AG08395 (cell line): ENCODE measurements at places on chromosomes 1 and 21.

DNA sequence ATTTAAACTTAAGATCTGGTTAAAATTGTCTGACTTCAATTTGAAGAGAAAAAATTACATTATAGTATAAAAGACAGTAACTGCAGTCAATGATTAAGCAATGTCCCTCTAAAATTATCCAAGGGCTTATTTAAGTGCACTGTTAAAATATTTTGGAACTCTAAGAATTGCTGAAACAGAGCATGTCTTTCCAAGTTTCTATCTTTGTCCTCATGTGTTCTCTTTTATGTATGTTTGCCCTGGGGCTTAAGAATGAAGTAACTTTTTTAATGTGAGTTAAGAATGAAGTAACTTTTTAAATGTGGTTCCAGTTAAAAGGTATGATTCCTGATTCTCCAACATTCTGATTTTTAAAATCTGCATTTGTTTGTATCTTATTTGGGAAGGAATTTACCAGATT is 69.0 kb upstream of the MARK1 start:
- no peak for DNase-seq

DNA sequence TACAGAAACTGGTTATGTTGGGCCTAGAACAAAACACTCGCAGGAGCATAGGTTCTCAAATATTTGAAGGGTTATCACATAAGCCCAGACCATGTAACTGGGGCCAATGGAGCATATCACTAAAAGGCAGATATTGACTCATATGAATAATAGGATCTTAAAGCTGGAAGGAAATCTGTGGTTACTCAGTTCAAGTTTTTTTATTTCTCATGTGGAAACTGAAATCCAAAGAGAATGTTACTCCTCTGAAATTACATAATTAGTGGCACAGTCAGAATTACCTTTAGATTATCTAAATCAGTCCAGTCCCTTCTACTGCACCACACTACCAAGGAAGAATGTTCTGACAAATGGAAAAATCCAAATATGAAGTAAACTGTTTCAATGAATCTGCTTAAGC is 12.0 kb downstream of the SLAMF8 start:
- no peak for DNase-seq

DNA sequence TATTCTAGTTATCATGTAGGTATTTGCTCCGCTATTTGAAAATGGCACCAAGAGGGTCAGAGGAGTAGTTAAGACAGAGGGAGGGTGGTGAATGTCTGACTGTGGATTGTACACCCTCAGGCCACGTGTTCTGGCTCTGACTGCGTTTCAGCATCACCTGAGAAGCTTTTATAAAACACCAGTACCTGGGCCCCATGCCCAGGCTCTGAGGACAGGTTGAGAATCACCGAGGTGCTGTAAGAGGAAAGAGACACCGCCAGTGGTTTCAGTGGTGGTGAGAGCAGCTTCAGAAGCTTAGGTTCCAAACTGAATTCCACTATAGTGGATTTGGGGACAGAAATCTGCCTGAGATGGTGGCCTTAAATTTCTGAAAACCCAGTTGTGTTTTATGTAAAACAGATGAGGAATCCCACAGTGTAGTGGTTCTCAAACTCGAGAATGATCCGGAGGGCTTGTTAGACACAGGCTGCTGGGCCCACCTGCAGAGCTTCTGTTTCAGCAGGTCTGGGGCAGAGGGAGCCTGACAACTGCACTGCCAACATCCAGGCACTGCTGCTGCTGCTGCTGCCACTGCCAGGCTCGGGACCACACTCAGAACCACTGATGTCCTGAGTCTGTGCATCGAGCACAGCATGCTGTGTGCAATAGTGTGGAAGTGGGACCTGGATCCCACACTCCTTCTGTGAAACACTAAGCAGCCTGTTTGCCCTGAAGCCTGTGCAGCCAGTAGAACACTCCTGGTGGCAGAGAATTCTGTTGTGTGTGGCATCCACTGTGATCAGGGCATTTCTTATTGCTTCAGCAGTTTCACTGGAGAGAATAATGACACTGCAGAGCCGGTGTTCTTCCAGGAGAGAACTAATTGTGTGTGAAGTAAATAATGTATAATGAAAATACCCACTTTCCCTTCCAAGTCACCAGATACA is 98.7 kb downstream of the SUSD4 start:
- no peak for DNase-seq

DNA sequence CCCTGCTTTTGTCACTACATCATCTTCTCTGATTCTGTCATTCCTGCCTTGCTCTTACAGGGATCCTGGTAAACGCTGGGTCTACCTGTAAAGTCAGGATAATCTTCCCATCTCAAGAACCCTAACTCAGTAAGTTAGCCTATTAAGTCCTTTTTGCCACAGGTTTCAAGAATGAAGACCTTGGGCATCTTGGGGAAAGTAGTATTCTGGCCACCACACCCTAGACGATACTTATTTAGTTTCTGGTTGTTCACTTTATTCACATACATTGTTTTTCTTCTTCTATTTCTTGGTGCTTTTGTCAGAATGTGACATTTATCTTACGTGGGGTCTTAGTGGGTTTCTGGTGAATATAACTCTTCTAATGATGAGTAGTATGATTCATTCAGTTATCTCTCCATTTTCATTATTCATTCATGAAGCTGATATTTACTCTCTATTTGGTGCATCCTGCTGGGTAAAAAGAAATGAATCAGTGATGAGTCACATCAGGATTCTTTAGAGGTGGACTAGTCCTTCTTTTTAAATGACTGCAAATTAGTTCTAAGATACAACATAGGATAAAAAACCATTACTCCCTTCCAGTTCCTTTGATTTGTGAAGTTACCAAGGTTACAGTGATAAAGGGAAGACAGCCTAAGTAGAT is 514.4 kb upstream of the B3GALT2 start:
- DNase-seq: peak; percentile 1

GRCh38 chr1:109598655-109599054 is 20.8 kb downstream of the GNAT2 start:
- DNase-seq: no peak

- no peak for DNase-seq
These were observed 96.8 kb upstream of the ADGRL2 start for GRCh38 chr1:81703756-81704463.

DNA sequence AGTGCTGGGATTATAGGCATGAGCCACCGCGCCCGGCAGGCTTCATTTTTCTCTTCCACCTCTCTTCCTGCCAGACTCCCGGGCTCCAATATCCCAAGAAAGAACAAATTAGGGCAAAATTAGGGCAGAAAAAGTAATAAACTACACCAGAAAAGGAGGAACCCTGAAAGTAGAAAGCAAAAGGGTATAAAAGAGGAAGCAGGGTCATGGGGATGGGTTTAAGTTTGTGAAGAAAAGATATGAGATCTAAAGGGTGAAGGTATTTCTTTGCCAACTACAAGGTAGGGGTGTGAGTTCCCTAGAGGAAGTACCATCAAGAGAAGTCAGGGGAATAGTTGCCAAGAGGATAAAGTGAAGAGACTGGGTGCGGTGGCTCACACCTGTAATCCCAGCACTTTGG is 9.9 kb downstream of the PTPN22 start:
- DNase-seq: no peak

DNA sequence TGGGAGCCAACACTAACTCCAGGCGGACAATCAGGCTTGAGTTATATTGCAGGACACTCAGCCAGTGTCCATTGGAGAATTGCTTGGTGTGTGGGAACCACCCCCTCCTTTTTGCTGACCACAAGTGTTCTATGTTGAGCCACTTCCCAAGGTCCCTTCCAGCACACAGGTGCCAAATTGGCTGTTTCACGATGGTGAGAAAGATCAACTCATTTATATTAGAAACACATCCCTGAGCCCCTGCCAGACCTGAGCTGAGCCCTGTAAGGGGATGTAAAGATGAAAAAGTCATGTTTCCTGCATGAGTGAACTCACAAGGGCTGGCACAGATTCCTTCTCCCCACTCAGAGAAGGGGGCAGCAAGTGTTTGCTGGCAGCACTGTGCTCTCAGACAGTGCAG is 96.5 kb downstream of the KCNN3 start:
- no peak for DNase-seq

DNA sequence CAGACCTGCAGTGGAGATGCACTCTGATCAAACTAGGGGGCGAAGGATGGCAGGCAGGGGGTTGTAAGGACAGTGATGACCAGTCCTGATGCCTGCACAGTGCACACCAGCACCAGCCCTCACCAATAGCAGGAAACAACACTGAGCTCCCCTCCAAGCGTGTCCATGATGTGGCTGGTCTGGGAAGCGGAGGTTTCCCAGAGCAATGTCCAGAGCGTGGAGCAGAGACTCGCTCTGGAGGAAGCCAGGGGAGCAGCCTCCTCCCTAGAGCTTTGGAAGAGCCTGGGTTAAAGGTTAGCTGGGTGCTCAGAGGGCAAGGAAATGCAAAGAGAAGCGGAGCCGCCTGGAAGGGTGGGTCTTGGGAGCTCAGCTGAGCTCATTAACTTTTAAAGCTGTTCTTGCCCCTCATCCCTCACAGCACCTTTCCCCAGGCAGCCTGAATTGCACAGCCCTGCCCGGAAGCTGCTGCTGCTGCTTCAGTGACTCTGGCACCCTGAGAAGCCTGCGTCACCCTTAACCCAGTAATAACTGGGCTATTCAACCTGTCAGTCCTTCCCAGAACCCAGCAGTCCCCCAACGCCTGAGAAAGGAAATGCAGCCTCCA is 162.2 kb upstream of the RAB4A start:
- no peak for DNase-seq

- DNase-seq: no peak
These were observed 18.1 kb upstream of the ECE1 start for GRCh38 chr1:21308330-21308729.

DNA sequence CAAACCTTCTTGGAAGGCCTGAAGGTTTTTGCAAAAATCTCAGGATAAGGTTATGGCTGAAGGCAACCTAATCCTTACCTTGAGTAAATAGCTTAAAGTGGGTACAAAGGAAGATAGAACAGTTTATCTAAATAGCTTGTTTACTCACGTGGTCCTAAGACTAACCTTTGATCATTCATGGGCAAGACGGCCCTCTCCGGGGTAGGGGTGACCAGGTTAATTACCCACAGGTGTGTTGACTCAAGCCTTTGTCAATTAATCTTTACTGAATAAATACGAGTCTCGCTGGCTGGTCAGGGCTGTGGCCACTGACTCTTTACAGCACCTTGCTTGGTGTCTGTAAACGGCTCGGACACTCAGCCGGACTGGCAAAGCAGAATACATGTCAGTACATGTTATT is 10.8 kb downstream of the AADACL4 start:
- DNase-seq: no peak

GRCh38 chr21:34348890-34349519 is 14.8 kb upstream of the KCNE2 start:
- DNase-seq: no peak

- no peak for DNase-seq
These were observed 55.0 kb upstream of the MACF1 start for GRCh38 chr1:39149509-39149908.

DNA sequence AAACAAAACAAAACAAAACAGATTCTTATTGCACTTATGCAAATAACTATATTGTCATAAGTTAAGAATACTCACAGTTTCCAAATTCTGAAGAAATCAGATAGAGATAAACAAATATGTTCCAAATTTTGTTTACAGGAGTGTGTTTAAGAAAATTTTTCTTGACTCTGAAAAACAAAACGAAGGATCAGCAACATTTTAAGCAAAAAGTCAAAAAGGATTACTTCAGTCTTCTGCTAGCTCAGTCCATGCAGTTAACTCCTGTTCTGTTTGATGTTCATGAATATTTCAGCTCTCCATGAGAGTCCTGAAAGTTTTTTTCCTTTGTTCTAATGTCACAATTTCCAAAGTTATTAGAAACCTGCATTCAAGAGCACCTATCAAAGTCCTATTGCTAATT is 33.2 kb upstream of the KLF18 start:
- no peak for DNase-seq

GRCh38 chr1:153612755-153613331 is at the start of gene S100A16:
Gene S100A16, minus strand, starts transcription at chr1:153613137. Its CDS starts 4,986 bp downstream, at chr1:153608151.
- DNase-seq: peak; percentile 90

- DNase-seq: no peak
These were observed 34.1 kb upstream of the AHCYL1 start for GRCh38 chr1:109950509-109950908.

- DNase-seq: peak; percentile 29
These were observed 16.8 kb downstream of the APP start for GRCh38 chr21:26153758-26154157.

- peak; percentile 61 for DNase-seq
These were observed 522 bp downstream of the TMEM59 start for GRCh38 chr1:54052431-54052933.

DNA sequence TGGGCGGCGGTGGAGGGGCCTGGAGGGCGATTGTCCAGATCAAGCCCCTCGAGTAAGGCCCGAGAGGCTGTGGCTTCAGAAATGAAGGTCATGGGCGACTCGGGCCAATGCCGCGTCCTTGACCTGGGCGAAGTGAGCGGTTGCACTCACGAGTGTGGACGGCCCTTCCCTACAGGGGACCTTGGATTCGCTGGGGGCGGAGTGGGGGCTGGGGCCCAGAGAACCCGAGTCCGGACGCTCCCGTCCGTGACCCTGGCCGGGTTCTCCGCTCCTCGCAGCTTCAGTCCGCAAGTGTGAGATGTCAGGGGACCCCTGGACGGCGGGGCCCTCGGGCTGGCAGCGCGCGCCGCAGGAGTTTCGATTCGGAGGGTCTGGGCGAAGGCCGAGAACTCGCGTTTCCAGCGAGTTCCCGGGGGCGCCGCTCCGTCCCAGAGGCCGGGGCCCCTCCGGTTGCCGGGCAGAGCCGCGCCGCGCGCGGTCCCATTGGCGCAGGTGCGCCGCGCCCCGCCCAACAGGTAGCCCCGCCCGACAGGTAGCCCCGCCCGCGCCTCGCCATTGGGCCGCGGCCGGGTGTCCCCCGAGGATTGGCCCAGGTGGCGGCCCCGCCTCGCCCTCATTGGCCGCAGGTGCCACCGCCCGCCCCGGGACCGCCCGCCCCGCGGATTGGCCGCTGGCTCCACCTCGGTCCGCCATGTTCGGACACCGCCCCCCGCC is at the start of gene PRKCZ:
Gene PRKCZ, plus strand, starts transcription at position 694 of the 714 bp plus-strand sequence. CDS start 220 bp downstream, outside the sequence.
- no peak for DNase-seq

GRCh38 chr1:25810341-25811299 is 9.1 kb upstream of the MTFR1L start:
- peak; percentile 68 for DNase-seq

DNA sequence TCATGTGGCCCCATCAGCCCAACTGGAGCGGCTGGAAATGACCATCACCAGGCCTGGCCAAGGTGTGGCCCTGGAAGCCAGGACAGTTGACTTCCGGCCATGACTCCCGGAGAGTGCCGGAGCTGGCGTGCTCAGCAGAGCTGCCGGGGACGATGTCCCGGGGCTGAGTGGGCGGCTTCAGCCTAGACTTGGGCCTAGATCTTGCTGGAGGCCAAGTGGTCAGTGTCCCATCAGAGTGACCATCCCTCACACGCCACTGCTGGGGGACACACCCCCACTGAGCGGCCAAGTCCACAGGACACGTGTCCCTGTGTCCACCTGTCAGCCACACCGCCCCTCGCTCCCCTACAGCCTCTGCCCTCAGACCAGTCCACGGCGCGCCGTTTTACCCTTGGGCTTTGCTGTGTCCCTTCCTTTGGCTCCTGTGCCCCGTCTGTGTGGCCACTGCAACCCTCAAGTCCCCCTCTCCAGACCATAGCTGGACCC is 4.0 kb downstream of the FAAP20 start:
- DNase-seq: no peak

- DNase-seq: peak; percentile 95
These were observed 2.1 kb upstream of the PFKL start for GRCh38 chr21:44297525-44298290.

GRCh38 chr1:176717066-176717750 is 254.2 kb downstream of the PAPPA2 start:
- DNase-seq: no peak
